ENCODE measurements at places on chromosomes 5 and 9.

DNA sequence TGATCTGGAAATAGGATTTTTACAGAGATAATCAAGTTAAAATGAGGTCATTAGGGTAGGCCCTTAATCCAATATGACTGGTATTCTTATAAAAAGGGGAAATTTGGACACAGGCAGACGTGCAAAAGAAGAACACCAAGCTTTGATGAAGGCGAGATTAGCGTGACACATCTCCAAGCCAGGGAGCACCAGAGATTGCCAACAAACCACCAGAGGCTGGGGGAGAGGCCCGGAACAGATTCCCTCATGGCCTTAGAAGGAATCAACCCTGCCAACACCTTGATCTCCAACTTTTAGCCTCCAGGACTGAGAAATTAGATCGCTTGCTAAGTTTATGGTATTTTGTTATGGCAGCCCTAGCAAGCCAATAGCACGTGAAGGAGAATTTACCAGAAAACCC lies 10.8 kb upstream of the ARSI start:
- DNase-seq: no peak

GRCh38 chr9:110199643-110200042 lies 8.3 kb downstream of the C9orf152 start:
- DNase-seq: no peak

DNA sequence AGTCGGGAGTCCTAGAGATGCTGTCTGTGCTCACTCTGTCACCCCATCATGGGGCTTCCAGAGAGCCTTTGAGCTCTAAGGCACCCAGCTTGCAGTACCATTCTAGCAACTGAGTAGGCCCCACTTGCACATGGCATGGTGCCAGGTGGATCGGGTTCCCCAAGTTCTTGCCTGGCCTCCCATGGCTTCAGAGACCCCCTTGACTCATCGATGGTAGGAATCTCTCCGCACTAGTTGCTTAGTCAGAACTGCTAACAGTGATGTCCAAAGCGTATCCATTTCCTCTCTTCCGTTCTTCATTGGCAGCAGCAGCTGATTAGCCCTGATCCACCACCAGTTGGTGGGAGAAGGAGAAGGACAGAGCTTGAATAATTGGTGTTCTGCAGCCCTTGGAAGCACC lies 70.3 kb upstream of the RARS1 start:
- no peak for DNase-seq

GRCh38 chr5:71757590-71758543 lies 38.8 kb downstream of the CARTPT start:
- peak; percentile 44 for DNase-seq

DNA sequence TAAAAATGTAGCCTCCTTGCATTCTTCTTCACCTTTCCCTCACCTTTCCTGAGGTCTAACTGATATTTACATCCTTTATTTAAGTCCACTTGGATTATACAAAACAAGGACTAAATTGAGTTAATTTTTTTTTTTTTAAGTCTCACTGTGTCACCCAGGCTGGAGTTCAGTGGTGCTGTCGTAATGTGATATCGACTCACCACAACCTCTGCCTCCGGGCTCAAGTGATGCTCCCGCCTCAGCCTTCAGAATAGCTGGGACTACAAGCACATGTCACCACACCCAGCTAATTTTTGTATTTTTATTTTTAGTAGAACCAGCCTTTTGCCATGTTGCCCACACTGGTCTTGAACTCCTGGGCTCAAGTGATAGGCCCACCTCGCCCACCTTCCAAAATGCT lies 195.3 kb downstream of the BNC2 start:
- DNase-seq: no peak

- no peak for DNase-seq
These were observed 79.0 kb downstream of the SPRY4 start for GRCh38 chr5:142245786-142246185.

- no peak for DNase-seq
These were observed 80.5 kb downstream of the AMBP start for GRCh38 chr9:113997610-113998009.

GRCh38 chr9:12813960-12814876 lies 39.4 kb downstream of the LURAP1L start:
- DNase-seq: peak; percentile 100

DNA sequence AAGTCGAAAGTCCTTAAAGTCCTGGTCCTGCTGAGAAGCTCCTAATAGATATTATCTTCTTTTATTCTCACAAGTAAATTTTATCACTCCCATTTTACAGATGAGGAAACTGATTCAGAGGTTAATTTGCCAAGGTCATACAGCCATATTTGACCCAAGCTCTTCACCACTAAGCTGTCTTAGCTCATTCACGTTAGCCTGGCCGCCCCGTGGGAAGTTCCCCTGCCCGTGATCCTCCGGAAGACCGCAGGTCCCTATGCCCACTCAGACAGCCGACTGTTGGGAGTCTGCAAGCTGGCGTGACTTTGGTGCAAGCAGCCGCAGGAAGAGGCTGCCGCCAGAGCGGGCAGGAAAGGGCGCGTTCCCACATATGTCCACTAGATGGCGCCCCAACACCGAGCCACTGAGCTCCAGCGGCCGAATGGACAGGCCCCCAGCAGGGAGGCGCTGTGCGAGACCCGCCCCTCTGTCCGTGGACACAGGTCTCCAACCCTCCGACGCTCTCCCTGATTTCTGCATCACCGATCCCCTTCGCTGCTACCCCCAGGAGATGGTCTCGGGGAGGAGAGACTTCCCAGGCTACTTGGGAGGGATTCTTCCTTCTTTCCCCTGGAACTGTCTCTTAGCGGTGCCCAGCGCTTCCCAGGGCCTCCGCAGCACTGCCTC lies 10.0 kb upstream of the ARAP3 start:
- DNase-seq: no peak

DNA sequence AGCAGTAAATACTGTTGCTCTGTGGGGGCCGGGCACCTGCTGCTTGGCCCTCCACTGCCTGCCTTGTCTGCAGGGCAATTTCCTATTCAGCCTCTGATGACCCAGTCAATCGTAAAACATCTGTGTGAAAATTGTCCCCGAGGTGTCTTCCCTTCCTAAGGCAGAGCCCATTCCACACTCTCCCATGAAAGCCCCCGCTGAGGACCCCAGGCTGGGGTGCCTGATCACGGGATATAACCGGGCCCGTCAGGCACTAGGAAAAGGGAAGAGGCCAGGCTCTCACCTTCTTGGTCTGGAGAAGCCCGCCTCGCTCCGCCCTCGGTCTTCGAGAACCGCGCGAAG lies 27.2 kb upstream of the SCGB3A1 start:
- no peak for DNase-seq

DNA sequence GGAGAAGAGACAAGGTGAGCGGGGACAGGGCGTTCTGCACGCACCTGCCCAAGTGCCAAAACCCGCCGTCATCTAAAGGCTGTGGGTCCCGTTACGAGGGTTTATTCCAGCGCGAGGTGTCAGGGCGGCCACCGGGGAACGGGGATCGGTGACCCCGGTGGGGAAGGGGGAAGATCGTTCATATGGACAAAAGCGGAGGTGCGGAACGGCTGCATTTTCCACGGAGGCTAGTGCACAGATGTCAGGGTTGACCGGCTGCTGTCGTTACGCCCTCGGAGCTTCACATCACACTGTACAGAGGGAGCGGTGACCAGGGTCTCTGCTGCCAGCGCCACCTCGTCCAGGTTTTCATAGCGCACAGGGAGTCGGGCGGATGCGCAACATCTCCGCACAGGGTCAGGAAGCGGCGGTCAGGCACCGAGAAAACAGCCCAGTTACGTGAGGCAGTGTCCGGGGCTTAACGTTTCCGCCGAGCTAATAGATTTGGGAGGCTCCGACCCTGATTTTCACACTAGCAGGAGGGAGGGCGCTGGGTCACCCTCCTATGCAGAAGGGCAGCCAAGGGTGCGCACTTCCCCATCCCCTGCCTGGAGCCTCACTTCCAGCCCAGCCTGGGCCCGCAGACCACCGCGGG lies 13.5 kb downstream of the BTNL9 start:
- DNase-seq: no peak

DNA sequence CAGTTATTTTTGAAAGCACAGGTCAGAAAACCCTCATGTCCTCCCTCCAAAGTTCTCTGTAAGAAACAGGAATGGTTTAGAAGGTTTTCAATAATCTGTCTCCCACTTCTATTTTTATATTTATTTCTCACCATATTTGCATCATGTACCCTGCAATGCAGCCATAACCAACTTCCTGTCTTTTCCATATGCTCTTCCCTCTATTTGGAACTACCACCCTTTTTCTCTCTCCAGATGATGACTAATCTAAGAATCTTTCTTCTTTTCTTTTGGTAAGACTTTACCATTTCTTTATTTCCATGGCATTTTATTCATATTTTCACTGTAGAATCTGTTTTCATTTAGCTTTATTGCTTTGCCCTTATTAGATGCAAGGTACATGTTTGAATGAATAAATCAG lies 33.9 kb downstream of the MAN2A1 start:
- DNase-seq: no peak

DNA sequence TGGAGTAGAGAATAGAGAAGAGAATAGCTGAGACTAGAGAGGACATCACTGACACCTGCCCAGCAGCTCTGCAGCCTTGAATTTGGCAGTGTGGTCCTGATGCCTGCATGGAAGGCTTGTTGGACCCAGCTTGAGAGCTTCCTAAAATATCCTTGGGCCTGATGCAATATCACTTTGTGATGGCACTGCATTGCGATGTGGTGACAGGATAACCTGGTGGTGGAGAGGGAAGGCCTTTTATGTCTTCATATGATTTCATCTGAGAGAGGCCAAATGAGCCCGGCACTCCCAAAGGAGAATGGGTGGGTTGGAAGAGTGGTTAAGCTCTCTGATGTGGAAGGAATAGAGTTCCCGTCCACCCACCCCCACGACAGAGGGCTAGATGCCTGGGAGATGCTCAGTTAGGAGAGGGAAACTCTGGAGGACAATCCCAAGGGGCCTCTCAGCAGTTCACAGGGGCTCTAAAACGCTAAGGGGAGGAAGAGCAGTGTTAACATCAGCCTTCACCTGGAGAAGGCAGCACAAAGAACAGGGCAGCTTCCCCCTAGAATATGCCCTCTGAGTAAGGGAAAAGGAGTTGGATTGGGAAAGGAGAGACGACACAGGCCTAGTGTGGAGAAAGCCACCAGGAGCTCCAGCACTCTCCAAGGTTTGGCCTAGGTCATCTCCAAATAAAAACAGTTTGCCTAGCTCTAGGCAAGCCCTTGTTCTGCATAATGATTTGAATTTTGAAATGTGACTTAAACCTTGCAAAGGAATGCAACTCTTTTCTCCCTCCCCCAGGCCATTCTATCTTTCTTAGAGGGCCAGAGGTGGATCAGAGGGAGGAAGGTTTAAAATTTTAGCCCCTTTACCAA lies 99.8 kb upstream of the SSBP2 start:
- DNase-seq: peak; percentile 39

DNA sequence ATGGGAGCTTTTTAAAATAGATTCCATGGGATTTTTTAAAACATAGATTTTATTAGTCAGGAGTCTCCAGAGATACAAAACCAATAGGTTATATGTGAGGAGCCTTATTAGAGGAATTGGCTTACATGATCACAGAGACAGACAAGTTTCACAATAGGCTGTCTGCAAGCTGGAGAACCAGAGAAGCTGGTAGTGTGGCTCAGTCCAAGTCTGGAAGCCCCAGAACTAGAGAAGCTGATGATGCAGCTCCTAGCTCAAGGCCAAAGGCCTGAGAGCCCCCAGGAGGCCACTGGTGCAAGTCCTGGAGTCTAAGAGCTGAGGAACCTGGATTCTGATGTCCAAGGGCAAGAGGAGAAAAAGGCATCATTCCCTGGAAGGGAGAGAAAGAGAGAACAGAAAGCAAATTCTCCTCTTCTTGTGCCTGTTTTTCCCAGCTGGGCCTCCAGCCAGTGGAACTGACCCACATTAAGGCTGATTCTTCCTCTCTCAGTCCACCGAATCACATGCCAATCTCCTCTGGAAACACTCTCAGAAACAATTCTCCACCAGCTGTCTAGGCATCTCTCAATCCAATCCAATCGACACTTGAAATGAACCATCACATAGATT lies 59.3 kb downstream of the AHRR start:
- no peak for DNase-seq

DNA sequence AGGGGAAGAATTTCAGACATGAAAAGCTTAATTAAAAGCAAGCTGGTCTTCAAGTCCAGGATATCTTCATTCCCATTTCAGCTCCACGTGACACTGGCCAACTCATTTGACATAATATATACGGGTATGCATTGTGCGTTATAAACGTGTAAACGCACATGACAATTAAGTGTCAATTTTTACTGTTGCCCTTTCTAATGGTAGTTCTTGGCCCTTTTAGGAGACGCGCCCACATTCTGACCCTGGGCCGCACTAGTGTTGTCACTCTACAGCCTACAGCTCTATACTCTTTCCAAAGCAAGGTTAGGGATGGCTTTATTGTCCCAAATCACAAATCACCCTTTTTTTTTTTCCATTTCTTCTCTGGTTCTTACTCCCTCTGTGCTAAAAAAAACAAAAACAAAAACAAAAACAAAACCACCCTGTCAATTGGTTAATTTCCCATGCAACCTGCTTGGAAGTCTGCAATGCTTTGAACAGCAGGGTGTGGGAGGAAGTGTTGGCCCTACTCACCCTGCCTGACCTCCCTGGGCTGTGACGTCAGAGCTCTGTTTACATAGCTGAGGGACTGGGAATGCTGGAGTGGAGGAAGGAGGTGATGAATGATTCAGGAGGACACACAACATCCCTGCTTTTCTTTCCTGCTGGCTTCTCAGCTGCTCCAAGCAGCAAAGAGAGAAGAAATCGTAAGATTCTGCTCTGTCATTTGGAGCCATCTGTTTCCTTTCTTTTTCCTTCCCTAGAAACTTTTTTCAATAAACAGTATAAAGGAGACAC lies 19.3 kb downstream of the RFK start:
- peak; percentile 68 for DNase-seq

GRCh38 chr9:88993327-88993726 lies 2.1 kb downstream of the S1PR3 start:
- no peak for DNase-seq

- DNase-seq: no peak
These were observed 30.6 kb upstream of the RAB14 start for GRCh38 chr9:121232251-121232650.

GRCh38 chr9:117104716-117105495 lies 310.0 kb downstream of the ASTN2 start:
- no peak for DNase-seq

DNA sequence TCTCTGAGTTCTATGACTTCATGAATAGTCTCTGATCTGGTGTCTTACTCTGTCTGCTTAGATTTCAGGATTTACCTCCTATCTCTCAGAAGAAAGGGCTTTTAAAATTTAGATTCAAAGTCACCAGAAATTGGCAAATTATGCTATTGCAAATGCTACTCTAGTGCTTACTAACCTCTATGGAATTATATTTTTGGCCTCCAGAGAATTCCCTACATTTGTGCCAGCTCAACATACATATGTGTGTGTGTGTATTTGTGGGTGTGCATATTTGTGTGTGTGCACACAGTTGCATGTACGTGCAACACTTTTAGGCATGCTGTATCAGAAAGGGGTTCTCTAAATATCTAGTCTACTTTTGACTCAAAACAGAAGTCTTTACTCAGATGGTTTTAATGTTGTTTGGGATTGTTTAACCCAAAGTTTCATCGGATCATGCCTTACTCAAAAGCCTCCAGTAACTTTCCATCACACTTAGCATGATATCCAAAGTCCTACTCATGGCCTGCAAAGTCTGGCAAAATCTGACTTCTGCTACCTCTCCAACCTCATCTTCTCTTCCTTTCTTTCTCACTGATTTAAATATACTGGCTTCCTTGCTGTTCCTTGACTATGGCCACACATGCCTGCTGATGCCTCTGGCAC lies 147.6 kb upstream of the NR3C1 start:
- DNase-seq: no peak

- DNase-seq: no peak
These were observed 60.1 kb downstream of the GADD45G start for GRCh38 chr9:89664896-89665329.

Data from skeletal muscle cell (primary cell).